ENCODE measurements at places on chromosomes 16 and 17.

DNA sequence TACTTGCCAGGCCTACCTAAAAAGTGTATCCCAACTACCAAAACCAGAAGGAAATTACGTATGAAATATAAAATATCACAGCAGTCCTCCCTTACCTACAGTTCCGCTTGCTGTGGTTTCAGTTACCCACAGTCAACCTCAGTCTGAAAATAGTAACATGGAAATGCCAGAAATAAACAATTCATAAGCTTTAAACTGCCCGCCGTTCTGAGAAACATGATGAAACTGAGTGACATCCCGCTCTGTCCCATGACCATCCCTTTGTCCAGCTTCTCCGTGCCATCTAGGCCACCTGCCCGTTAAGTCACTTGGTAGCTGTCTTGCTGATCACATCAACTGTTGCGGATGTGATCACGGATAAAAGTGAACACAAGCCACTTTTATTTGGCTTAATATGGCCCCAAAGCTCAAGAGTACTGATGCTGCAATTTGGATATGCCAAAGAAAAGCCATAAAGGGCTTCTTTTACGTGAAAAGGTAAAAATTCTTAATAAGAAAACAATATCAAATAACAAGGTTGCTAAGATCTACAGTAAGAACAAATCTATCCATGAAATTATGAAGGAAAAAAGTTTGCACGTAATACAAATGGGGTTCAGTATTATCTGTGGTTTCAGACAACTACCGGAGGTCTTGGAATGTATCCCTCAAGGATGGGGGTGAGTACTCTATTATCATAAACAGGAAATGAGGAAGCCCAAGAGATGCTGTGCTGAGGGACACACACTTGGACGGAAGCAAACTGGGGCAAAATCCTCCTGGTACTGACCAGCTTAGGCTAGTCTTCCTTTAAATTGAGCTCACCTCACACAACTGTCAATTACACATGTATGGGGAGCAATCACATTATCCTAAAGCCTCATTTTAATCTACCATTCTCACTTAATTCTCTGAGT lies 8.2 kb downstream of the USP22 start:
- no peak for DNase-seq

- DNase-seq: no peak
These were observed 61.7 kb downstream of the SMPD3 start for GRCh38 chr16:68386628-68387027.

DNA sequence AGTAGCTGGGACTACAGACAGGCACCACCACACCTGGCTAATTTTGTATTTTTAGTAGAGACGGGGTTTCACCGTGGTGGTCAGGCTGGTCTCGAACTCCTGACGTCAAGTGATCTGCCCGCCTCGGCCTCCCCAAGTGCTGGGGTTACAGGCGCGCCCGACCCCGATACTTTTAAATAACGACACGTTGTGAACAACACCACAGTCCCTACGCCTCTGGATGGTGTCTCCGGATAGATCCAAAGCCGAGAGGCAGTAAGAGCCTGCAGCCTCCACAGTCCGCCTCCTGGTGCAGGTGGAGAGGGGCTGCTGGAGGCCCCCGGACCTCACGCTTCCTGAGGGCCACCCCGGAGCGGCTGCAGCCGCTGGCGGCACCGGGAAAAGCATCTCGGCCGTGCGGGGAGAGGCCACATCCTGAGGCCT lies 741 bp upstream of the TLCD3A start:
- no peak for DNase-seq

GRCh38 chr16:68526143-68526781 lies 12.8 kb upstream of the ZFP90 start:
- DNase-seq: no peak

- DNase-seq: no peak
These were observed 2.8 kb downstream of the ADCY7 start for GRCh38 chr16:50269061-50269705.
